Heart left ventricle (tissue), 16 donors: ENCODE measurements at places on chromosomes 6 and 20. TPM values are rescaled to one million over a fixed set of nuclear protein-coding genes. Genes with fewer than 3 reads are reported as not detected.
A peak's percentile ranks its signal among the peaks of the same experiment; 100 is the strongest.

- no peak for DNase-seq
Observed at GRCh38 chr6:23350752-23351453, 775.1 kb upstream of the NRSN1 start.

Gene TFAP2D
- total RNA-seq: not detected

GRCh38 chr6:36545767-36546307, 1.4 kb downstream of the STK38 start:
- no peak for DNase-seq

DNA sequence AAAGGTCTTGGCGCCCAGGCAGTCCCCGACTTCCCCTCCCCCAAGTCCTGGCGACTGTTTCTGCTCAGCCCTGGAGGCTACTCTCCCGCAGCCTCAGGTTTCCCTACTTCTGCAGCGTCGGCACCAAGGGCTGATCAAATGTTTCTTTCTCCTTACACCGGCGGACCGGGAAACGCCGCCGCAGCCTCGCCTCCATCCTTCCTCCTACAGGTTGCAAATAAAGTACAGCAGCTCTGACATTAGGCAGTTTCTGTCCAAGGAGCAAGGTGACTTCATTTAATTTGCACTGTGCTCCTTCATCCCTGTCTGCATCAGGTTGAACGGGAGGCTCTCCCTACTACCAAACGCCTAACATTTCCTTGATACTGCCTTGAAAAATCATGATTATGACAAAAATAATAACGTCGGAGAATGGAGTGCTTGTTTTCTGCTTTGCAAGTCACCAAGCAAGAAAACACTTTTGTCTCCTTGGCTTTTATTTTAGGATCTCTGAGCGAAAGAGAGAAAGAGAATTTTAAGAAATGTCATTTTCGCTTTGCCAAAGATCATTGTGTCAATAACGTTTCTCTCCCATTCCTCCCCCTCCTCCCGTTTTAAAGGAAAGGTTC, 1.0 kb downstream of the CLIC5 start:
- DNase-seq: peak; percentile 54

DNA sequence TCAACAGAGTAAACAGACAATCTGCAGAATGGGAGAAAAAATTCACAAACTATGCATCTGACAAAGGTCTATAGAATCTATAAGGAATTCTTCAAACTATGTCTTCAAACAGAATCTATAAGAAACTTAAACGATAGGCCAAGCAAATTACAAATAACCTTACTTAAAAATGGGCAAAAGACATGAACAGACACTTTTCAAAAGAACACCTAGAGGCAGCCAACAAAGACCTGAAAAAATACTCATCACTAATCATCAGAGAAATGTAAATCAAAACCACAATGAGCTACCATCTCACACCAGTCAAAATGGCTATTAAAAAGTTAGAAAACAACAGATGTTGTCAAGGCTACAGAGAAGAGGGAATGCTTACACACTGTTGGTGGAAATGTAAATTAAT, 81.3 kb downstream of the ID4 start:
- no peak for DNase-seq

GRCh38 chr20:63850689-63851547, 10.4 kb upstream of the ABHD16B start:
- no peak for DNase-seq

DNA sequence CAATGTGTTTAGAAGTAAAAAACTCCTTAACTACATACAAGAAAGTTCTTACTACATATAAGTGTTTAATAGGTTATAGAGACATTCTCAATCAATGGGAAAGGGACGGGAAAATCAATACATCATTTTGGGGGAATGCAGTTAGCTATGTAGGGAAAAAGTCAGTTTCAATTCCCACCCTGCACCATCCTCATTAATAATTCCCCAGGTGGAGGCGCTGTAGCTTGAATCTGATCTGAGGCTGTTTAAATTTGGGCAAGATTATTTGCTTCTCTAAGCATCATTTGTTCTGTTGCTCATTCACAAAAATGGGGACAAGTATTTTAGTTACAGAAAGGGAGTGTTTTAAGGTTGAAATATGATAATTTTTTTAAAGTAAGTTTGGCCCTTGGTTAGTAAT, 19.1 kb downstream of the OLIG3 start:
- no peak for DNase-seq

DNA sequence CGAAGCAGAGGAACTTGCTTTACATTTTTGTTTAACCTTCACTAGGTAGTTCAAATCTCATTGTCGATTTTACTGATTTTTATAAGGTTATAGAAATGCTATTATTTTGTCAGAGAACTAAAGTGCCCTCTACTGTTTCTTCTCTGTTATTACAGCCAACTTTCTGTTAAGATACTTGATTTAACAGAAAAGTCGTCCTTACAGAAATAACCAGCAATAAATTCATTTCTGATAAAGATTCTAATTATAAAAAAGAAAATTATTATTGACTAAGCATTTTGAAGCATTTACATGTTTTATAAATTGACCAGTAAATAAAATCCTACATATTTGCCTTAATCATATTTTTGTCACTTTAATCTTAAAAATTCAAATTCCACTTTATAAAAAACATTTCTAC, 60.8 kb downstream of the OGFRL1 start:
- no peak for DNase-seq

- no peak for DNase-seq
Observed at GRCh38 chr20:58073945-58074856, 154.3 kb downstream of the ANKRD60 start.

Gene DSTN
- total RNA-seq: 697 TPM

DNA sequence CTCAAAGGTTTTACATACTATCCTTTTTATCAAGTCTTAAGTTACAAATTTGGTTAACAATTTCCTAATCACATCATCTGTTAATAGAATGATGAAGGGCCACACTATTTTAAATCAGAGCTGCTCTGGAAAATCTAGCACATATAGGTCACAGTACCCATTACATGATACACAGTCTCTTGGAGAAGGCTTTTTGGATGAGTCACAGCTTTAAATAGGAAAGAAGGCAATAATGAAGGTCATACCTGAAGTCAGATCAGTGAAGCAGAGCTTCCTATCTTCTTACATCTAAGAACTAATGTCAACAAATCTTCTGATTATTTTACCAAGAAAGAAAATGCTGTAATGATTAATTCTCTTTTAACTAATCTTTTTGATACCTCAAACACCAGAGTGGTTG, 248.5 kb downstream of the BTBD9 start:
- no peak for DNase-seq

Gene SLC22A2
- not detected for total RNA-seq

- no peak for DNase-seq
Observed at GRCh38 chr6:56479381-56479780, 163.3 kb downstream of the DST start.

Gene DDO
- total RNA-seq: 11.2 TPM
